Stimulated activated CD8-positive, alpha-beta memory T cell treated with anti-CD3 and anti-CD28 coated beads, Interleukin-4, amount 100 ng/mL, for 1 hour (primary cell): ENCODE measurements at places on chromosomes 3 and 15.

DNA sequence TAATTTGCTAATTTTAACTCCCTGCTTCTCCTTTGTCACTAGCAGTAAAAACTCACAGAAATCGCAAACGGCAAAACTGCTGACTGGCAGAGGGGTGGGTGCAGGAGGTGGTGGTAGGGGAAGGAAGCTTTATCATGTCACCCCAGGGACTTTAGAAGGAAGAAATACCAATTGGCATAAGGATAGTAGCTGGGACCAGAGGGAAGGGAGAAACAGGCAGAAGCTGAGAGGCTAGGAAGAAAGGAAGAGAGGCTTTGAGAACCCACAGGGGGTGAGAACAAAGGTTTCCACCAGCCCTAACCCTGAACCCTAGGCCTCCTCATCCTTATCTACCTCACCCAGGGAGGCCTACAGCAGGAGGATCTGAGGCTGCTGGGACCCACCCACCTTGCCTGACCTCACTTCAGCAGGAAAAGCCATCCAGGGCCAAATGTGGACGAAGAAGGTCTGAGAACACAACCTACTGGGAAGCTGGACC lies 10.7 kb downstream of the ITGB5 start:
- no peak for DNase-seq

DNA sequence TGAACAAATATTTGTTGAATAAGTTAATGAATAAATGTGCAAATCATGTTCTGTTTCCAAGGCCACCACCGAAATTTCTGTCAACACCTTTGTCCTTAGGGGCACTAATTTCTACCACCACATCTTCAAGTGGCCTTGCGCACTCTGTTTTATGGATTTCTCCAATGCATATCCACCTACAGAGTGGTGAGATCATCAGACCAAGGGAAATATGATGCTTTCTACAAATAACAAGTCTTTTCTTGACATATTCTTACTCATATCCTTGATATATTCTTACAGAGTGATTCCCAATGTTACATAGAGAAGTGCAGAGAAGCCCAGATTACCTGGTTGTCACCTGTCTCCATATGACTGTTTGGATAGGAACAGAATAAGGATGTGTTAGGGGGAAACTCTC lies 36.1 kb upstream of the TMCO5A start:
- DNase-seq: no peak

DNA sequence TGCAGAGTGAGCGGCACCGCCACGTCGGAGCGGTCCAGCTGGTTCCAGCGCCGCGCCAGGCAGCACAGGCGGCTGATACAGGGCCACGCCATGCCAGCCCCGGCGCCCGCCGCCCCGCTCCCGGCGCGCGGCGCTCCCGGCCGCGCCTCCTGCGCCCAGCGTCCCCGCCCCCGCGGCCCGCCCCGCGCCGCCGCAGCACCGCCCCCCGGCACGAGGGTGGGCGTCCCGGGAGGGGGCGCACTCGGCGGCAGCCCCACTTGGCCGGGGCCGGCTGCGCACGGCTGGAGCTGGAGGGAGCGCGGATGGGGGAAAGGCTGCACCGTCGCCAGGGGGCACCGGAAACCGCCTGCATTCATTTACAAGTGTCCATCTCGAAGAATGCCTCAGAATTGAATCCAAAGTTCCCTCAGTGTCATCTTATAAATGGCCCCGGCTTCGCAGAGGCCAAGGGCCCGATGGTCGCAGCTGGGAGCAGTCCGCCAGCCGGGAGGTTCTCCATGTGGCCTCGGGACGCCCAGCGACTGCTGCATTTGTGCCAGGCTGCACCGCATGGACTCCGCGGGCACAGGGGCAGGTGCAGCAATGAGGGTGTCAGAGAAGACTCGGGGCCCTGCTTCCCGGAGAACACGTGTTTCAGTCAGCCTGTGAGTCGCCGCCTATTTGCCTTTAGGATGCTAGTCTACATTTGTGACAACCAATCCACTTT lies at the start of gene MAP6D1:
MAP6D1 (minus strand) TSS at position 122 of the 706 bp plus-strand sequence; CDS start at position 92, 30 bp downstream.
- DNase-seq: no peak

GRCh38 chr3:28768439-28768838 lies 419.8 kb upstream of the AZI2 start:
- DNase-seq: no peak

GRCh38 chr3:23797491-23797890 lies 8.3 kb upstream of the UBE2E1 start:
- no peak for DNase-seq

DNA sequence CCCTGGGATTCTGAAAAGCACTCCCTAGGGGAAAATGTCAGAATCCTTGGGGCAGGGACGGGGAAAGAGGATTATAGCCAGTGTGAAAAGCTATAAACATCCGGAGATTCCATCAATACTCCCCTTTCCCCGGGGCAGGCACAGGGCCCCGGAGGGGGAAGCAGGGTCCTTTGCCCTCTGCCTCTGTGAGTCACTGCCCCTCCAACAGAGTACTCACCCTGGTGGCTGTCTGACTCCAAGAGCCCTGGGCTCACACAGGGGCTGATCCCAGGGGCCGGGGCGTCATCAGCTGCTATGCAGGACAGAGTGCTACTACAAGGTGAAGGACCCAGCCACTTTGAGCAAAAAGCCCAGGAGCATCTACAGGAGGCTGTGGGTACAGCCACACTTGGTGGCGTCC lies 133.0 kb upstream of the PRR20G start:
- DNase-seq: no peak

DNA sequence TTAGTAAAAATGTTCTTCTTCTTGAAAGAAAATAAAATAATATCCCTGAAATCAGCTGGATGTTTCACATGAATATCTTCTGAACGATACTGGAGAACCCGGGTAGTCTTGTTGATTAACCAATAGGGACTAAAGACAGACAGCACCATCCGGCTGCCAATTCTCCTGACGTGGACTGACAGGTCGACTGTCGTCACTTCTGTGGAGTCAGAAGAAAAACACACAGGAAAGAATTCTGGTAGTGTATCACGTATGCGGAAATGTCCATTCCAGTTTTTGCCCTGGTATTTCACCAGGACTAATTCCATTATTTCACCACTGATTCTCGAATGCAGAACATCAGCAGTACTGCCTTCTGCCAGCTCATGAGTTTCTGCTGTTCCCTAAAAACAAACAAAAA lies 144.6 kb downstream of the VPS13C start:
- DNase-seq: no peak

- DNase-seq: no peak
Measured at GRCh38 chr3:133851266-133851906, 44.3 kb downstream of the RAB6B start.

- no peak for DNase-seq
Measured at GRCh38 chr15:68991723-68992122, 22.8 kb upstream of the NOX5 start.

DNA sequence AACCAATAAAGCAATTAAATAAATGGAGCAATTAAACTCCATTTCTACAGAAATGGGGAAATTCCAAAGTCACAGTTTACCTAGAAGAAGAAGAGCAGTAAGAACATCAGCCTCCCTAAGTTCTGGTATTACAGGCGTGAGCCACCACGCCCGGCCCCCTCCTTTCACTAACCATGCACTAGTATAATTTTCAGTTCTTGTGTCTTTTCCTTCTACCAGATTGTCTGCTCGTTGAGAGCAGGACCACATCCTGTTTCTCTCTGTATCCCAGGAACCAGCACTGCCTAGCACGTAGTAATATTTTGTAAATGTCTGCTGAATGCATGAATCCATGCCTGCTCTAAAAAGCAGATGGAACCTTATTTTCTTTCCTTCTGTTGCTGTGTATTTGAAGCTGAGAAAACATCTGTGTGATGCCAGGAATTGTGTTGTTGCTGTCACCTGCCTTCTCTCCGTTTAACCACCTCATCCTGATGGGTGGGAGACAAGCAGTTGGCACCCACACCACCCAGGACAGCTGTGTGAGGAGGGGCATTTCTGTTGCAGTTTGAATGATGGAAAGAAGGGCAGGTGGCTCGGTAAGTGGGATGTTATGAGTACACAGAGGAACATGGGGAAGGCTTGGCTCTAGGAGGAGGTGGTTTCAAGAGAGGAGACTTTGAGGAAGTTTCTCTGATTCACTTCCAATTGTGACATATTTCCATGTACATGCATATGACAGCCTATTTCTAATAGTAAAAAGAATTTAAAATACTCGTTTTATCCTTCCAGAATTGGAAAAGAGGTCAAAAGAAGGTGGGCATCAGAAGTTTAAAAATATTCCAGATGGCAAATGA lies 30.1 kb downstream of the PXYLP1 start:
- DNase-seq: no peak

DNA sequence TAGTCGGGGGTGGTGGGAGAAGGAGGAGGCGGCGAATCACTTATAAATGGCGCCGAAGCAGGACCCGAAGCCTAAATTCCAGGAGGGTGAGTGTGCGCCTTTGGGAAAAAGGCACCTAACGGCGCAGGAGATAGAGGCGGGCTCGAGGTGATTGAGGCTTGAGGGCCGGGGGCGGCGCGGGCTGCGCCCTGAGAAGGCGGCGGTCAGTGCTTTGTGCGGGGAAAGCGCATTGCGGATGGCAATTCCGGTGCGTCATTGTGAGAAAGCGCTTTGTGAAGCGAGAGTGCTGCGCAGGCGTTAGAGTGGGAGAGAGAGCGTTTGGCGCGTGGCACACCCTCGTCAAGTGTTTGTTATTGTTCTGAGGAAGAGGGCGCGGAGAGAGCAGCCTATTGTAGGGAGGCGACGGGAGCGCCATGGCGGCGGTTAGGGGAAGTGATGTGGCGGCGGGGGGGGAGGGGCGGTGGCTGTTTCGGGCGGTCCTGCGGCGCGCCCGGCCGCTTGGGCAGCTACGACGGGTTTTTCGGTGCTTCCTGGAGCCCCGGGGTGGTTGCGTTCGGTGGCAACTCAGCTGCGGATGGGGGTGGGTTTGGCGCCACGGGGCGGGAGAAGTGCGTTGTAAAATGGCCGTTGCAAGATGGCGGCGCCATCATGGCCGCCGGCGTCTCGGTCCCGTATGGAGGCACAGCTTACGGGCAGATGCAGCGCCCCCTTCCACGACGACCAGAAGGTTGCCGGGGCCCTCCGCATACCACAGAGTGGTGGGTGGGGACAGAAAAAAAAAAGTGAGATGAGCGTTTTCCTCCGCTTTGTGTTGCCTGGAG lies 492 bp downstream of the MORF4L1 start:
- DNase-seq: peak; percentile 67

DNA sequence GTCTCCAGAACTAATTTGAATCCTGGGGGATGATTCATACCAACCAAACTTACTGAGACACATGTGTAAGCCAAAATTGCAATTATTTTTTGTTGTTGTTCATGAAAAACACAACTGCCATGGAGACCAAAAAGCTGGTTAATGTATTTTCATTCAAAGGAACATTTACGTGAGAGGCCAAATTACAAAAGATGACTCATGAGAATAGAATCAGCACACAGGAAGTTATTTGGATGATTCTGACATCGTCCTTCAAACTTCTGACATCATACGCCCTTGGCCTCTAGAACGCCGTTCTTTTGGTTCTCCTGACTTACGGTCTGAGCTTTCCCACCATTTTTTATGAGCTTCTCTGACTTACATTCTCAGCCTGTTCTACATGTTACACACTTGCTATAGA lies 3.0 kb upstream of the ZNF280D start:
- no peak for DNase-seq
